Myocyte (in vitro differentiated cells): ENCODE measurements at places on chromosomes 5 and 9.

DNA sequence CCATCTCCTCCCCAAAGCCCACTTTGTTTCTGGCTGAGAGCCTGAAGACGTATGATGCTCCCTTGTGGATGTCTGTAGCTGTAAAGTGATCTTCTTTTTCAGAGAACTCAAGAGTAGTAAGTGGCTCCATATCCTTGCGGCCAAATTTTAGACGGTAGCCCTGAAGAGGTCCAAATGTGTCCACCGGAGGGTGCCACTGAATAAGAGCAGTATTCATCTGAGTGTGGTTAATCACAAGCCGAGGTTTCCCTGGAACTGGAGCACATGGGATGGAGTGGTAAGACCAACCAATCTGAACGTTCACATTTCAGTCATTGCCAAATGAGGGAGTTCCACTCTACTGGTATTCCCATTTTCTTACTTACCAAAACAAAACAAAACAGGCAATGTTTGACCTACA, 686.5 kb upstream of the DMAC1 start:
- DNase-seq: no peak

- no peak for DNase-seq
Measured at GRCh38 chr9:136623842-136624183, 38.9 kb upstream of the EGFL7 start.

DNA sequence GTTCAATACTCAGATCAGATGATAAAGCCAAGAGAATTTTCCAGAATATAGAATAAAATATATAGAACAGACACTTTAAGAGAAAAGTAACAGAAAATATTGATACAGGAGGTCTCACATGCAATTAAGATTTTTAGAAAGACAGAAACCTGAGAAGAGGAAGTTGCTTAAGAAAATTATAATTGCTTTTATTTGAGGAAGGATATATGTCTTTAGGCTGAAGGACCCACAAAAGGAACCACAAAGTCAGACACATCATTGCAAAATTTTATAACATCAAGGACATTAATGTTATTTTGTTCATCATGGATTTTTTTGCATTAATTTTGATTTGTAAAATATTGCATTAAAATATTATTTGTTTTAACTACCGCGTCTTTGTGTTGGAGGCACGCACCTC, 141.5 kb downstream of the FSTL4 start:
- no peak for DNase-seq

- DNase-seq: peak; percentile 35
Measured at GRCh38 chr5:148799737-148800527, 26.5 kb upstream of the ADRB2 start.

DNA sequence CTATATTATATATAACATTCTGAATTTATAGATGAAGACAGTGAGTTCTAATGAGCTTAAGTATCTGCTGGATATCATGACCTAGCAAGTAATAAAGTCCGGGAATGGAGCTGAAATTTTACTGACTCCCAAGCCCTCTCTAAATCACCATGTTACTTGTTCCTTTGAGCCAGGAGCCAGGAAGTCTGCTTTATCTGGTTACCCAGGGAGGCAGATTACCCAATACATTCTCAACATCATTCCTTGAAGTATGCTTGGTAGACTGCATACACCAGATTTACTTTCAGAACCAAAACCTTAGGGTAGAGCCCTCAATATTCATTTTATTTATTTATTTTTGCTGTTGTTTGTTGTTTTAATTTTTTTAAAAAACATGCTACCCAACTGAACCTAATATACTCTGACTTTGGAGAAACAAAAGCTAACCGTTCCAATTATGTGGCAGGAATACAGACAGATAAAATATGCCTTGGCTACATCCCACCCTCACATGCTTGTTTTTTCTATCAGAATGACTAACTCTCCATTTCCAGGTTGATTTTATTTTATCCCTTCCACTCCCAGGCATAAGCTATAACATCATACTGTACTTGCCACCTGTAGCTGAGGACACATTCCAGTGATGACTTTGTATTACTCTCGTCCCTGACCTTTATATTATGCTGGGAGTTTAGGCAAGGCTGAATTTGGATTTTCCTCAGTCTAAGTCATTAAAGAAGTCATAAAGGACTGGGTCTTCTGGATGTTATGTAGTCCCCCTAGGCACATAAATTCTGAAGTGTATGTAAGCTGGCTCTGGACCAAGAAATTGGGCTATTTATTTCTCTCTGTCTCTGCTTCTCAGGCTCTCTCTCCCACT, 82.0 kb downstream of the YIPF5 start:
- DNase-seq: no peak

GRCh38 chr5:39521940-39522590, 97.3 kb upstream of the DAB2 start:
- DNase-seq: peak; percentile 50

DNA sequence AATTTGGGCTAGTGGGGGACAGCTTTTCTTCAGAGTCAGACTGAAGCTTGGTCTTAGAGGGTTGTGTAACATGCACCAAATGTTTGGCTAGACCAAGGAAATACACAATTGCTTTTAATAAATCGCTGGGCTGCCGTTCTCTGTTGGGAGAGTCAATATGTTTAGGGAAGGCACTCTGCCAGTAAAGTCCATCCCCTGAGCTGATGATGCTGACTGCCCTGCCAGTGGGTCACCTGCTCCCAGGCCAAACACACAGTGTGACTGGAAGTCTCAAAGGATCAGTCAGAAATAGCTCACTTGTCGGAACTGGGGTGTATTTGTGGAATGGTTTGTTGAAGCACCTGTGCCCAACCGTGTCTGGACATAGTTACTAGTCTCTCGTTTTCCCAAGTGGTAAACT, 17.9 kb upstream of the ZNF474 start:
- peak; percentile 83 for DNase-seq

GRCh38 chr9:109190151-109190550, 23.1 kb upstream of the FRRS1L start:
- no peak for DNase-seq

DNA sequence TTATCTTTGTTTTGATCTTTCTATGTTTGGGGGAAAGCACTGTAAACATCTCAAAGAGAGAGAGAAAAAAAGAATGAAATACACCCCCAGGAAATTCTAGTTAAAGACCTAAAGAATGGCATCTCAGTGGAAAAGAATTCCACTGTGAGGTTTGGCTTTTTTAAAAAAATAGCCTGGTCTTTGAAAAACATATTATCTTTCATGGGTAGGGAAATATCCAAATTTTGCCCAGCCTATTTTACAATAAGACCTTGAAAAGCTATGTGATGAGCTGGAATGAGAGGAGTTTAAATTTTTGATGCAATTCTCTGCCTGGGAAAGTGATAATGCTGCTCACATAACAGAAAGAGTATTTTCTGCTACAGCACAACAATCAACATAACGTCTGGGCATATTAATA, 348.1 kb upstream of the WWC1 start:
- DNase-seq: no peak

GRCh38 chr5:68730220-68730978, 363.4 kb upstream of the SLC30A5 start:
- DNase-seq: peak; percentile 87

DNA sequence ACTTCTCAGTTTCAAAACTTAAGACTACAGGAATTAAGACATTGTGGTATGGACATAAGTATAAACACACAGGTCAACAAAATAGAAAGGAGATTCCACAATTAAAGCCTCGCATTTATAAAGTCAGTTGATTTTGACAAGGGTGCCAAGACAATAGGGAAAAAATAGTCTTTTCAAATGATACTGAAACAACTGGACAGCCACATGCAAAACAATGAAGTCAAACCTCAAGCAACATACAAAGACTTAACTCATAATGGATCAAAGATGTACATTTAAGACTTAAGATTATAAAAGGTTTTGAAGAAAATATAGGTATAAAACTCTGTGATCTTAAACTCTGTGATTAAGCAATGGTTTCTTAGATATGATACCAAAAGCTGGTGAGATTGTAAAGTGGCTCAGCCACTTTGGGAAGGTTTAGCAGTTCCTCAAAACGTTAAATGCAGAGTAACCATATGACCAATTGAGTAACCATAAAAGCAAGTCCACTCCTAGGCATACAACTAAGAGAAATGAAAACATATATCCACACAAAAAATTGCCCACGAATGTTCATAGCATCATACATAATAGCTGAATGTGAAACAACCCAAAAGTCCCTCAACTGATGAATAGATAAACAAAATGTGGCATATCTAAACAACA, 22.0 kb downstream of the HINT1 start:
- no peak for DNase-seq
